Stimulated activated CD4-positive, alpha-beta T cell treated with anti-CD3 and anti-CD28 coated beads, TNF-alpha, amount 100 ng/mL, for 24 hours (primary cell): ENCODE measurements at places on chromosomes 2 and 18.

GRCh38 chr2:60484133-60484645 lies 69.3 kb downstream of the BCL11A start:
- no peak for DNase-seq

DNA sequence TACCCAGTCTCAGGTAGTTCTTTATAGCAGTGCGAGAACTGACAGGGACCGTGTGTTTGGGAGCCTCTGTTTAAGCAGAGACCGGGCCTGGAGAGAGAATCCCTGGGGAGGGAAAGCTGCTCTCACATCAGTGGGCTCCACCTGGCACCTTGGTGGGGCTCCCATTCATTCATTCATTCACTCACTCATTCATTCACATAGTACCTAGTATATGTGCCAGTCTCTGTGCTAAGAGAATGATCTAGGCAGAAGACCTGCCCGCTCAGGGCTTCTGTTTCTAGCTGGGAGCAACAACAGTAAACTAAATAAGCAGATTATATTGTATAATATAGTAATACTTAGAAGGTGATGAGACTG lies 17.8 kb downstream of the HPCAL1 start:
- no peak for DNase-seq

GRCh38 chr2:28778392-28778791 lies 26.8 kb downstream of the PPP1CB start:
- DNase-seq: no peak

- no peak for DNase-seq
Measured at GRCh38 chr2:114009205-114009944, 119.5 kb downstream of the ACTR3 start.

GRCh38 chr2:133139847-133140533 lies 428.3 kb downstream of the NCKAP5 start:
- DNase-seq: no peak

- DNase-seq: no peak
Measured at GRCh38 chr2:231294571-231295362, 96.3 kb downstream of the ARMC9 start.

- no peak for DNase-seq
Measured at GRCh38 chr2:58428096-58429013, 187.2 kb upstream of the FANCL start.

- no peak for DNase-seq
Measured at GRCh38 chr18:34976123-34976522, 65.1 kb upstream of the MAPRE2 start.

GRCh38 chr2:168510125-168510756 lies 54.2 kb downstream of the CERS6 start:
- DNase-seq: no peak

DNA sequence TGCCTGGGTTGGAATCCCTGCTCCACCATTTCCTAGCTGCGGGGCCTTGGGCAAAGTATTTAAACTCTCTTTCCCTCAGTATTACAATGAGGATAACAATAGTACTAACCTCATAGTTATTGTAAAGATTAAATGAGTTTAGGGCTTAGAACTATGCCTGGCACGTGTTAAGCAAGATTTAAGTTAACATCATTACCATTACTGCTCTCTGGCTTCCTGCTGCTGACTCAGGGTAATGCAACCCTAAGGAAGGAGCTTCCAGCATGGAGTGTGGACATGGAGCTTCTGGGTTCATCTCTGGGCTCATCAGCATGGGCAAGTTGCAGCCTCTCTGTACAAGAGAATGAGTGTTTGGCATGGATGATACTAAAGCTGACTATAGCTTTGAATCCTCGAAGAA lies 374.2 kb upstream of the MAP2 start:
- DNase-seq: no peak

DNA sequence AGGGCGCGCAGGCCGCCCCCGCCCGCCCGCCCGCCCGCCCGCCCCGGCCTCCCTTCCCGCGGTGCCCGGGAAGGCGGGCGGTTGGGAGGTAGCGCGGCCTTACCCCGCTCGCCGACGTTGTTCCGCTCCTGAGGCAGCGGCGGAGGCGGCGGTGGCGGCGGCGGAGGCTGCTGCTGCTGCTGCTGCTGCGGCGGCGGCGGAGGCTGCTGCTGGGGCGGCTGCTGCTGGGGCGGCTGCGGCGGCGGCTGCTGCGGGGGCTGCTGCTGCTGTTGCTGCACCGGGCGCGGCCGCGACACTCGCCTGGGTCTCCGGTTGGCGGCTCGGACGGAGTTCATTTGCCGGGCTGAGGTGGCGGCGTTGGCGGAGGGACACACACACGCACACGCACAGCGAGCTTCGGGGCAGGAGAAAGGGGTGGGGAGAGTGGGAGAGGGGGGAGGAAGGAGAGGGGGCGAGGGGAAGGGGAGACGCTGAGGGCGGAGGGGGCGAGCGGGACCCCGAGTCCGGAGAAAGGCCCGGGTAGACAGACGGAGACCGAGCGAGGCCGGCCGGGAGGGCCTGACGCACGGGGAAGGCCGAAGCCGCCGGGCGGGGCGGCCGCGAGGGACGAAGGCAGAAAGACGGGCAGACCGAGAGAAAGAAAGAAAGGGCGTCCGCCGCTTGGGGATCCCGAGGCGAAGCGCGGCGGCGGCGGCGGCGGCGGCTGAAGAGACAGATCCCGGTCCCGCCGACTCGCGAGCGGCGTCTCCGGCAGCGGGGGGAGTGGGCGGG lies 727 bp downstream of the FBXO11 start:
- peak; percentile 28 for DNase-seq

DNA sequence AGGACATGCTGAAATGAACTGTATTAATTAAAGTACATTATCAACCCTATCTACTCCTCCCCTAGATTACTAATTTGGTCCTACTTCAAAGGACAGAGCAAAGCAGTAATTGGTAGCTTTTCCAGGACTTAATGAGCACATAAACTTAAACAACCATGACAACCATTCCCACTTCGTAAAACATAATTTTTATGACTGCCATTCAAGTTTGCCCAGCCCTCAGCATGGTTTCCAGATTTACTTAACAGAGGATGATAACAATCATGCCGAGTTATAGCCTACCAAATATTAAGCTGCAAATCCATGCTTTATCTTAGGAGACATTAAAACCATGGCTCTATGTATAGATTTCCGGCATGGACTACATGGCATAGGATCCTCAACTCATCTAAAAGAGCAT lies 401.1 kb upstream of the CHAC2 start:
- DNase-seq: no peak

DNA sequence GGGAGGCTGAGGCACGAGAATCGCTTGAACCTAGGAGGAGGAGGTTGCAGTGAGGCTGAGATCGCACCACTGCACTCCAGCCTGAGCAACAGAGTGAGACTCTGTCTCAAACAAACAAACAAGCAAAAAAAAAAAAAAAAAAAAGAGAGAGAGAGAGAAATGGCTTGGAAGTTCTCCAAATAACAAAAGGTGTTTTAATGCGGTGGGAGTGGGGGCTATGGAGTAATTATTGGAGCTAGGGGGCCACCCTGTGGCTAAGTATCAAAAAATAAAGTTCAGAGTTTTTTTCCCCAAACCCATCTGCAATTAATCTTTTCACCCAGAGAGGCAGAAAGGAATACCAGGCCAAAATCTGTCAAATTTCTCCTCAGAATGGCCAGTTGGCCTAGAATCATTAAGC lies 23.0 kb upstream of the CEP68 start:
- DNase-seq: no peak

GRCh38 chr2:49028101-49028500 lies 126.2 kb downstream of the FSHR start:
- no peak for DNase-seq

DNA sequence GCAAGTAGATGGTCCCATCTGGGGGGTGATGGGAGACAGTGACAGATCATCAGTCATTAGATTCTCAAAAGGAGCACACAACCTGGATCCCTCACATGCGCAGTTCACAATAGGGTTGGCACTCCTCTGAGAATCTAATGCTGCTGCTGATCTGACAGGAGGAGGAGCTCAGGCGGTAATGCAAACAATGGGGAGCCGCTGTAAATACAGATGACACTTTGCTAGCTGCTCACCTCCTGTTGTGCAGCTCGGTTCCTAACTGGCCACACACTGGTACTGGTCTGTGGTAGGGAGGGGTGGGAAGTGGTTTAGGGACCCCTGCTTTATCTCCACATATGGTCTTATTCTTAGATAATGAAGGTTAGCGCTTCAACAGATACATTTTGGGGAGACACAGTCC lies 506.6 kb downstream of the PLCL1 start:
- no peak for DNase-seq

DNA sequence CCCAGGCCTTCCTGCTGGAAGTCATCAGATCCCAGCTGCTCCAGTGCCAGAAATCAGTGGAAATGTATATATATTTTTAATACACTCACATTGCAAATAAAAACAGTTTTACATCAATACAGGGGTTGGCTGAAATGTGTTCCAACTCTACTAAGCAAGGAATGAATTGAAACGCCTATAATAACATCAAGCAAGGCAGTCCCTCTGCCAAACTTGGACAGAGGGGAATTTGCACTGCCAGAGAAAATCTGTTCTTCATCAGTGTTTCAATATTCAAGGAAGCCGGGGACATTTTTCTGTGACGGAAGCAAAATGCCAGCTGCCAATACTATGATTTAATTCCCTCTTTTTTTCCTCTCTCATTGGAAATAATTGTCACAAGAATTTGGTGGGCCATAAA lies 335.3 kb downstream of the TNS1 start:
- DNase-seq: no peak

GRCh38 chr18:9520666-9521065 lies 45.4 kb downstream of the RALBP1 start:
- DNase-seq: no peak

- no peak for DNase-seq
Measured at GRCh38 chr2:25711675-25712354, 38.4 kb upstream of the DTNB start.
